ENCODE measurements at places on chromosomes 13 and 19.

- DNase-seq = no peak
Measured at GRCh38 chr13:83274679-83275078, 607.6 kb downstream of the SLITRK1 start.

- DNase-seq = no peak
Measured at GRCh38 chr13:112342841-112343361, 33.3 kb upstream of the SPACA7 start.

DNA sequence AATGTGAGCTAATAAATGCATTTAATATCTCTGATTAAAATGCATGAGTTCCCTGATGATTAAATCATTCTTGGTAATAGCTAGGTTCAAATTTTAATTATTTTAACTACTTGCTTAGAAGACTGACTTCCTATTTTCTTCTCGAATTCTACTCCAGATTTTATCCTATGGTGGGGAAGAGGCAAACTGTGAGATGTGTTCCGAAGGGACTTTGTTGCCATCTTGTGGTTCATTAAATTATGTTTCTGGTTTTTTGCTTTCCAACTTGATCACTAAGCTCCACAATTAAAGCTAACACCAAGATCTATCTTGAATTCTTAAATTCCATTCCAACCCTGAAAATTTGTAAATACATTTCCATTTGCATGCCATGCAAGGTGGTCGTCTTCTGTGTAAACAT is 538.4 kb upstream of the PCDH20 start:
- DNase-seq = no peak

- DNase-seq = no peak
Measured at GRCh38 chr13:20099319-20099718, 61.5 kb downstream of the GJA3 start.

DNA sequence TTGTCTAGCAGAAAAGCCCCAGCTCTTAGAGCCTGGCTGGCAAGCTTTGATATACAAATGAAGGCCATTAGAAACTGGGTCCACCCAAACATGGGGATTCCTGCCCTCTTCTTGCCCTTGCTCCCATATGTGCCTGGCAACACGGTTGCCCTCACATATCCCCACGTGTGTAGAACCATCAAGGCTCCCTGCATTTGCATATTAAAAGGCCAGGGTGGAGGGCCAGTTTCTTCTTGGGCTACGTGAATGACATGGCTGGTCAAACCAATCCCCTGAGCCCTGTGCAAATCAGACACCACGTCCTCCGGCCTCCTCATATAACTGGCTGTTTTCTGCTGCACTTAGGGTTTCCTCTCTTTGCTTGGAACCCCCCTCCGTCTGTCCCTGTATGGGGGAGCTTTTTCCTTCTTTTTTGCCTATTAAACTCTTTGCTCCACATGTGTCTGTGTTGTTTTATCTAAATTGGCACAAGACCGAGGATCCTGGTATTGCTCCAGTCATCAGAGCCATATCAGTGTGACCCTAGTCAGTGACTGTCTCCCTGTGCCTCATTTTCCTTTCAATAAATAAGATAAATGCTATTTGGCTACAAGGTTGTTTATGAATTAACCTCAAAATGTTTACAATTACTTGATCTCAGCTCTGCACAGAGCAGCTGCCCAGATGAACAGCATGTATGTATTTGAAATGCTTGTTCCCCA is 30.3 kb upstream of the CEACAM1 start:
- no peak for DNase-seq

- DNase-seq = no peak
Measured at GRCh38 chr13:95707035-95707434, 30.1 kb downstream of the DNAJC3 start.

GRCh38 chr13:105232439-105232838 is 1303.0 kb downstream of the EFNB2 start:
- no peak for DNase-seq

GRCh38 chr13:27919659-27919933 is 204 bp upstream of the PDX1 start:
- DNase-seq = no peak

DNA sequence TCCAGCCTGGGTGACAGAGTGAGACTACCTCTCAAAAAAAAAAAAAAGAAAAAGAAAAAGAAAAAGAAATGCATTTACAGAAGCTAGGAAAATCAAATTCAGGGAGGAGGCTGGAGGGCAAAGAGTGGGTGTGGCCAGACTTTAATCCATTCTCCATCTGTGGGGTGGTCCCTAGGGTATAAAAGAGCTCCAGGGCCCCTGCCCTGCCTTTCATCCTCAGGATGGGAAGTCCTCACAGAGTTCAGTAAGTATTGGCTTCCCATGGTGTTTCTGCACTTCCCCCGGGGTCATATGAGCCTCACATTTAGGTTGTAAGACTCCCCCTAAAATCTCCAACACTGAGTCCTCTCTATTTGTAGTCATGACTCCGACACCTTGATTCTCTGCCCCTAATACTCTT is 33.0 kb downstream of the DPRX start:
- no peak for DNase-seq

GRCh38 chr19:10093295-10094186 is 7.4 kb downstream of the SHFL start:
- DNase-seq = no peak

GRCh38 chr13:110647365-110647737 is 32.0 kb downstream of the NAXD start:
- DNase-seq = no peak

DNA sequence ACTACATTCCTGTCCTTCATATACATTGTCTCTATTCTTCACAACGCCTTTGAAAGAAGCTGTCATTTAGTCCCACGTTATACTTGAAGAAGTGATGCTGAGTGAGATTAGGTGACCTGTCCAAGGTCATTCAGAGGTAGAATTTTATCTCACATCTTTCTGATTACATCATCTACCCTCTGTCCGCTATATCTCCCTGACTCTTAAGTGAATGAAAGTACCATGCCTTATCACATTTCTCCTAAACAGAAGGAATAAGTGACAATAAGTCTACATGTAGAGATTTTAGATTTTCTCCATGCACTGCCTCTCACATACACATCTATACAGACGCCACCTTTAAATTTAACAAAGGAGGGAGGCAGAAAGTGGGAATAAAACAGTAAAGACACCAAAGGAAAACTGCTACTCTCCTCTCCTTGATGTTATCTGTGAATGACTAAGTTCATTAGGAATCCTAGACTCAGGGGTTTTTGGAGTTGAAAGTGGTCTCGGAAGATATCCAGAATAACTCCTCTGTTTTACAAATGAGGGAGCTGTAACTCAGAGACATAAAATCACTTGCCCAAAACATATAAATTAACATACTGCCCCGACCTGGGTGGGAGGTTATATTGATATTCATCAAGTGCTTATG is 4.9 kb upstream of the CLDN10 start:
- DNase-seq = no peak

DNA sequence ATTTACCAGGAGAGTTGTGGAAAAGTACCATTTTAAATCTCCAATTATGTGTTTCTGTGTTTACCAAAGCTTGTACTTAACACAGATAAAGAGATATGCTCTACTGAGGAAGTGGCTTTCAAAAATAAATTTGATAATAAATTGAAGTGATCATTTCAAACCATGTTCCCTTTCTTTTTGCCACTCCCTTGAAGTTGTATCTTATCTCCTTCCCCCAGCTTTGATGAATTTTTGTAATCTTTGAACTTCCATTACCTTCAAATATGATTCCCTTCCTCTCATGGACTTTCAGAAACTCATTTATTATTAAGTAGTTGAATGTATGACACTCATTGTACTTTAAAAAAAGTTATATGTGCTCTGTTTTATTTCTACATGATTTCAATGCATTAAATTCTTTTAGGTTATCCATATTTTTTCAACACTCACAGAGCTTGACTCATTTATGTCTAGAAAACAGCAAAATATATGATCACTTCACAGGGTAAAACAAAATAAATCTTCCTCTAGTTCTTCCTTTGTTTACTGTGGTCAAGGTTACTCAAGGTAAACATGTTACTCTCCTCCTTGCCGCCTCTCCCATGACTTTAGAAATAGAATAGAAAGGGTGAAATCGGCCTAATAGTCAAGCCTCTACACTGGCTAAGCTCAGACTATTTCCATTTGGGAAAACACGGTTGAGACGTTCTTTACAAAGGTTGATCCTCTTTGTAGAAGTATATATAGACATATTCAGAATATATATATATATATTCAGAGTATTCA is 251.2 kb upstream of the SPRY2 start:
- no peak for DNase-seq

DNA sequence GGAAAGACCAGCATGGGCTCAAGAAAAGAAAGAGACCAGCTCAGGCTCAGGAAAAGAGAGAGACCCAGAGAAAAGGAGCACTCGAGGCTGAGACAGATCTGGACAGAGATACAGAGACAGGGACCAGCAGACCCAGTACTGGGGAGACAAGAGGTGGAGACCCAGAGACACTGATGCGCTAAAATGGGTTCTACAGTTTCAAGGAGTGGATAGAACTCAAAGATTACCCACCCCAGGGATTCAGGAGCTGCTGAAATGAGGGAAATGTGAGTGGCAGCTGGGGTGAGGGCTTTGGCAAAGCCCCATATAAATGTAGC is 609 bp upstream of the ZSCAN18 start:
- DNase-seq = no peak

DNA sequence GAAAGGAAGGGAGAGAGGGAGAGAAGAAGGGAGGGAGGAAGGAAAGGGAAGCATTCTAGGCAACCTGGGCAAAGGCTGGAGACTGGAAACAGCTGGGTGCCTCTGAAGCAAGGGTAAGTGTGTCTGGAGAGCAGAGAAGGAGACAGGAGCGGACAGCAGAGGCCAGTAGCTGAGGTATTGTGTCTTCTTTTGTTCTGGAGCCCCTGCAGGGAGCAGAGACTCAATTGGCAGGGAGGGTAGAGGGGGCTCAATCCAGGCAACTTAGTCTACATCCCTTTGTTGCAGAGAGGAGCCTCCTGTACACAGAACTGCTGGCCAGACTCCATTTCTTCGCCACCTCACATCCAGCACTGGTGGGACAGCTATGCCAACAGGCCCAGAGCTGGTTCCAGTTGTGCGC is 53.2 kb downstream of the NWD1 start:
- no peak for DNase-seq

DNA sequence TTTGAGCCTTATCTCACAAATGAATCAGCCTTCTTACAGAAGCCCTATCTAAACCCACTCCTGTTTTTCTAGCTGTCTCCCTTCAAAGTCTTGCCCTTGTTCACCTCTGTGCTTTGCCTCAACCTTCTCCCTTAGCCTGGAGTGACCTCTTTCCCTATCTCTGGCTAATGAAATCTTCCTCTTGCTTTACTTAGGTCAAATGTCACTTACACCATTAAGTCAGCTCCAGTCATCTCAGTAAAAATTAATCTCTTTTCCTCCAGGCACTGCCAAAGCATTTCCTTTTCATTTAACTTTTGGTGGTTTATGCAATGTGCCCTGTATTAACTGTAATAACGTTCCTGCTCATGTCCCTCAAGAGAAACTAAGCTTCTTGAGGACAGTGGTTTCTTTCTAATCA is 596.5 kb upstream of the MIR17HG start:
- DNase-seq = no peak

DNA sequence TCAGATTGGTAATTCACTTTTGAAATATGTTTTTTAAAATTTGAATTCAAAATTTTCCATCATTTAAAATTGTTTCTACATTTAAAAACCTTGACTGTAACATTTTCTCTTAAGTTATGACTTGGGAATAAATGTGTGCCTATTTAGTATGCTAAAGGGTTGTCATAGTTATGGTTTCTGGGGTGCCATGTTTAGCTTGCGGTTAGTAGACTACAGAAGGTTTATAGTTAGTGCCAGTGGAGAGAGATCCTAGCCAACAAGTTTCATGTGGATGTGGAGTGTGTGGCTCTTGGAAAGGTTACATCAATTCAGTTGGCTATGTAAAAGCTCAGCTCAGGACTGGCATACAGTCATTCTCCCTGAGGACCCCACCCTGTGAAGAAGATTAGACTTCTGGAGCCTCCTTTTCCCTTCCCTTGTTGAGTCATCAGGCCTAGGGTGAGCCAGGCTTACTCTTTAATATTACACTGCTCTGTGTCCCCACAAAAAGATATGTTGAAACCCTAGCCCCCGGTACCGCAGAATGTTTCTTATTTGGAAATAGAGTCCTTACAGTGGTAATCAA is 20.4 kb downstream of the LMO7 start:
- no peak for DNase-seq

GRCh38 chr19:45160870-45161737 is at the start of gene NKPD1:
Gene NKPD1 (minus strand): TSS chr19:45160982. CDS start chr19:45160150, 832 bp downstream.
- no peak for DNase-seq

DNA sequence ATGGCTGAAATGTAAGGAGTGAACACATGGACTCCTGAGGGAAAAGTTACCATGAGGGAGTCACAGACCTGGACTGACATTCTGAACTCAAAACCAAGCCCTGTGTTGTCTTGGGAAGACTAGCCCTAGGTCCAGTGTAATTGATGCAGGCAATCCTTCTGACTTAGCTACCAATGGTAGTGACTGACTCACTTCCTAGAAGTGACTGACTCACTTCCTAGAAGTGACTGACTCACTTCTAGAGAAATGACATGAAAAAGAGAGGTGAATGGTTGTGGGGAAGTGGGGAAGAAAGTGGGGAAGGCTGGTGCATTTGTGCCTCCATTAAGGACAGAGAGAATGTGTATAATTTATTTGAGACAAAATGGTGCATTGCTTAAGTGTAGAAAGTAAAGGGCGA is 49.9 kb downstream of the EDNRB start:
- DNase-seq = no peak

DNA sequence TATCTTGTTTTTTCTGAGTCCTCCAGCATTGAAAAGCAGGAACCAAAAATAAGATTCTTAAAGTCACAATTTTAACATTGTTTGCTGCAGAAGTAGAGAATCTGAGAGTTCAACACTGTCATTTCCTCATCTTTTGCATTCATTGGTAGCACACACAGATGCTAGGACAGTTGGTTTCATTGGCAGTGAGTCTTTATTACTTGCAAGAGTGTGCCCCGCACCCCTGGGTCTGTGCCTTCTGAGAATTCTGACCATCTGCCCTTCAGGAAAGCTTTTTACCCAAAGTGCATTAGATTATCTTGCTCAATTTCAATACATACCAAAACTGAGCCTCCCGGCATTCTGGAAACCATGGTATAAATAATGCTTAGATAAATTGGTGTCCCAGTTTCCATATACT is 247.7 kb upstream of the SLITRK1 start:
- DNase-seq = no peak

DNA sequence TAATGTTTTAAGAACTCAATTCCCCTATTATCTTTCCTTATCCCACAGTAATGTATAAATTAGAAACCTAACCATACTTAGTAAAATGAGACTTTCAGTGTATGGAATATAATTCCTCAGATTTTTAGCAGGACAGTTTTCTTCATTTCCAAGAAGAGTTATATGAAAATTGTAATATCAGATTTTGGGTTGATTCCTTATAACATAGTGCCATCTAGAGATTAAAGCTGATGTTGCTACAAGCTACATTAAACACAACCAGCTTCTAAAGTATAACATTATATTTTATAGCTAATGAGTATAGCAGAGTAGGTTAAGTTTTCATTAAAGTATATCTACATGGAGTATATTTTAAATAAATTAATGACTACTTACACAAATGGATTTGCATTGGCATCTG is 99.7 kb upstream of the MIR17HG start:
- no peak for DNase-seq

- DNase-seq = no peak
Measured at GRCh38 chr13:52896827-52897659, 48.6 kb upstream of the PCDH8 start.
